ENCODE measurements at places on chromosomes 12 and 14.

DNA sequence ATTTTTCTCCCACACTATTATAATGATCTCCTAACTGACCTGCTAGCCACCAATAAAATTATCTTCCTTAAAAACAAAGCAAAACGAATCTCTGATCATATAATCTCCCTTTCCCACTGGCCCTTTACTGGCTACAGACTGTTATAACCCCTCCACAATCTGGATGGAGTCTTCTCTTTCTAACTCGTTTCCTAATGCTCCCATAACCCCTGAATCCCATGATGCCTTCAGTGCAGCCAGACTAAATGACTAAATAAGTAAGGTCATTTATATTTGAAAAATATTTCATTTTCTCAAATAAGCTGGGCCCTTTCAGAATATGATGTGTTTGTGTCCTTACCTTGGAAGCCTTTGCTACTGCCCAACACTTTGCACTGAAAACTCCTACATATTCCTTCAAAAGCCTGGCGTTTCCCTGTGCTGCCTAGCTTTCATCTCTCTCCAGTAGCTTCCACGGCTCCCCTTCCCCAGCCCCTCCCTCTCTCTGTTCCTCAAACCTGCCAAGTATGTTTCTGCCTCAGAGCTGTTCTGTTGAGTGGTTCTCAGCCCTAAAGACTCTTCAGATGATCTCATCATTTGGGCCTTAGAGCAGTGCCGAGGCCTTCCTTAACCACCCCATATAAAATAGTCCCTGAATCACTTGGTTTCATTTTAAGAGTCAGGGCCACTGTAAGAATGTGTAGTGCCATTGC lies 91.7 kb downstream of the MYRFL start:
- no peak for DNase-seq

DNA sequence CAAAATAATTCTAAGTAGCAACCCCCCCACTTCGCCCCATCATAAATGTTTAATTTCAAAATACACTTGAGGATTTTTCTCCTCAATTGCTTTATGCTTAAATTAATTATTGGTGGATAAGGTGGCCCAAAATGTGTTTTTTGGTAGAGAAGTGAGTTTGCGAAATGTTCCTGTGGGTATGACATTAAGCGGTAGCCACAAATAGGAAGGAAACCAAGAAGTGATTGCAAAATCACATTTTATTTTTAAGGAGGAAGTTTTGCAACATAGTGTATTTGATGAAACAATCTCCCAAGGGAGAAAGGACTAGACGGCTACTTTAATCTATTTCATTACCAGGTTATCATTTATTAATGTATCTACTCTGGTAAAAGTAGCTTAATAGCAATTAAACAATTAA lies 25.5 kb downstream of the SLC25A3 start:
- DNase-seq: no peak

DNA sequence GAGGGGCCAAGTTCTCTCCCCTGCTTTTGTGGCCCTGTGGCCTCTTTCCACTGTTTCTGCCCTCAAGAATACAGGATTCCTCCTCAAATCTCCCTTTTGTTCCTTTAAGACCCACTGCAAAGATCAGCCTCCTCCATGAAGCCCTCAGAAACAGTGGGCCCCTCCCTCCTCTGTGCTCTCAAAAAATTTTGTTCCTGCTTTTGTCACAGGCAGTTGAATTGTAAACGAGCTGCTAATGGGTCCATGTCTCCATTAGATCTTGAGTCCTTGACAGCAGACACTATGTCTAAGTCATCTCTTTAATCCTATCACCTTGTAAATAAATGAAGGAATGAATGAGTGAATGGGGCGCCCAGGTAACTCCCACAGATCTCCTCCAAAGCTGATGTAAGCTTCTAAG lies 175.2 kb downstream of the ESRRB start:
- no peak for DNase-seq

DNA sequence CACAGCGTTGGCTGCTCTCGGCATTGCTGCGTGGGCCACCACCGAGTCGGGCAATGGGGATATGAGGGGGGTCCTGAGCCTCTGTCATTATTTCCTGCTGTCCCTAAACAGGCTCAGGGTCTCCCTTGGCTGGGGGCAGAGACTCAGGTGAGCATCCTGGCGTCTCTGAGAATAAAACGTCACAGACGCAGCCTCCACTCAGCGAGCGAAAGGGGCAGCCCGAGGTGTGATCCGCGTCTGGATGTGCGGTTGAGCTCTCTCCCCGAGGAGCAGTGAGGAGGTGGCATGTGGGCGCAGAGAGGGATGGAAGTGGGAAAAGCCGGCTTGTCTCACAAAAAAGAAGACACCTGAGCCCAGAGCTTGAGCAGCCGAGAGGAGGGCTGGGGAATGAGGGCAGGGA lies 62.6 kb downstream of the GALNT9 start:
- DNase-seq: no peak

DNA sequence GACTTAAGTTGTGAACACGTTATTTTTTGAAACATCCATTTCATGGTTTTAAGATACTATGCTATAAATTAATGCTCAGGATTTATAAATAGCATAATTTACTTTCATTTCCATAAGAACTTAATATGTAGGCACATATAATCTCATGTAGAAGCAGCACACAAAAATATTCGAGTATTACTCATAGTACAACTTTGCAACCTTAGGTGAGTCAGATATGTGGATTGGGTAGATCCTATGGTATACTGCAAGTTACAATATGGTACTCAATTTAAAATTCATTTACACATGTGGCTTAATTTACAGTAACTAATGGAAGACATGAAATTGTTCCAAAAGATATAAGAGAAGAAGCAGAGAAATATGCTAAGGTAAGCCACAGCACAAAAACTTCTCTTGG lies 26.0 kb downstream of the PSMA3 start:
- no peak for DNase-seq

DNA sequence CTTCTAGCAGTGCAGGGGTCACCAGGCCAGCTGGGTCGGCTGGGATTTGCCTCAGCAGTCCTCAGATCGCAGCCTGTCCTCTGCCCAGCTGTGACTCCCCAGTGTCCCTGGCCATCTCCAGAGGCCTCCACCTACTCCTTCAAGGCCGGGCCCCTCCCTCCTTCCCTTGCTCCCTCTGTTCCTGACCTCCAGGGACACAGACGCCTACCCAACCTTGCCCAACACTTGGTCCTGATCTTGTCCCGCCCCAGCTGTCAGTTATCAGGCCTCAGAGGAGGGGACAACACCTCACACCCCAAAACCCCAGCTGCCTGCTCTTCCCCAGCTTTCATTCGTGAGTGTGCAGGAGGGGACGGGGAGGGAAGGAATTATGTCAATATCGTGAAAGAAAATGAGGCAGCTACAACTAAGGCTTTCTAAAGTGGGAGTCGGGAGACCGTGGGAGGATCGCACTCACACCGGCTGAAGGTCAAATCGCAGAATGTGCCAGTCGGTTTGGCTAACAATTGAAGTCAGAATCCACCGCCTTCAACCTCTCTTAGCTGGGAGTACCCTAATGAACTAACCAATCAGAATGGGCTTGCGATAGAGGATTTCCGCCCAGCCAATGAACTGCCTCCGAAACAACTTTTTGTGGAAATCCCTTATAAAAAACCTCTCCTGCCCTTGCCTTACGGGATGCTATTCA lies 9.4 kb upstream of the PLBD2 start:
- no peak for DNase-seq

DNA sequence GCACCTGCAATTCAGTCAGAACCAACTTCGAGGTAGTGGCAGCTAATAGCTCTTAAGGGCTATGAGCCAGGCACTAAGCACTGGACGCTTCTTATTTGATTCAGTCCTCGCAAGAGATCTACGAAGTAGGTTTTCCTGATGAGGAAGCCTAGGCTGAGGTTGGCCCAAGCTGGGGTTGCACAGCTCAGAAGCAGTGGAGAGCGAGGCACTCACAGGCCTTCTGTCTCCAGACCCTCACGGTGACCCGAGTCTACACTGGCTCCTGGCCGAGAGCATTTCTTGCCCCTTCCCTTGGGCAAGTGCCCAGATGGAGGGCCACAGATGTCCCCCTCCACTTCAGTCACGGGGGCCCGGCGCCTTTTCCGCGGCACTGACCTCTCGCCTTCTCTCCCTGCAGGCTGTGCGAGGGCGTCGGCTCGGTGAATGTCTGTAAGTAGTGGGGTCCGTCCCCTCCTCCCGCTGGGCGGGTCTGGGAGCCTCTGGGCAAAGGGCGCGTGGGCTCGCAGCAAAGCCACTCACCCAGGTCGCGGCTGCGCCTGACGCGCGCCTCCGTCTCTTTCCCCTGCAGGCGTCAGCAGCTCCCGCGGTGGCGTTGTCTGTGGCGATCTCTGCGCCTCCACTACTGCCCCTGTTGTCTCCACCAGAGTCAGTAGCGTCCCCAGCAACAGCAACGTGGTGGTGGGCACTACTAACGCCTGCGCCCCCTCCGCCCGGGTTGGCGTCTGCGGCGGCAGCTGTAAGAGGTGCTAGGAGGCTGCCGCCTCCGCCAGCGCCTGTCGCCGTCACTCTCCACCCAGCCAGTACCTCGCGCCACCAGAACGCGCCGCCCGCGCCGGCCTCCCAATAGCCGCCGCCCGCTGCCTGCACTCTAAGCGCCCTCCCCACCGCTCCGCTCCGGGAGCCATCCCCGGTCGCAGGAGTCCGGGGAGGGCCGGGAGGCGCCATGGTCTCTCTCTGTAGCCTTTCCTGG lies 13.1 kb downstream of the KRT83 start:
- peak; percentile 14 for DNase-seq

GRCh38 chr14:31457665-31458659 lies 656 bp upstream of the DTD2 start:
- no peak for DNase-seq

GRCh38 chr14:64830961-64831360 lies 48.7 kb downstream of the SPTB start:
- no peak for DNase-seq

DNA sequence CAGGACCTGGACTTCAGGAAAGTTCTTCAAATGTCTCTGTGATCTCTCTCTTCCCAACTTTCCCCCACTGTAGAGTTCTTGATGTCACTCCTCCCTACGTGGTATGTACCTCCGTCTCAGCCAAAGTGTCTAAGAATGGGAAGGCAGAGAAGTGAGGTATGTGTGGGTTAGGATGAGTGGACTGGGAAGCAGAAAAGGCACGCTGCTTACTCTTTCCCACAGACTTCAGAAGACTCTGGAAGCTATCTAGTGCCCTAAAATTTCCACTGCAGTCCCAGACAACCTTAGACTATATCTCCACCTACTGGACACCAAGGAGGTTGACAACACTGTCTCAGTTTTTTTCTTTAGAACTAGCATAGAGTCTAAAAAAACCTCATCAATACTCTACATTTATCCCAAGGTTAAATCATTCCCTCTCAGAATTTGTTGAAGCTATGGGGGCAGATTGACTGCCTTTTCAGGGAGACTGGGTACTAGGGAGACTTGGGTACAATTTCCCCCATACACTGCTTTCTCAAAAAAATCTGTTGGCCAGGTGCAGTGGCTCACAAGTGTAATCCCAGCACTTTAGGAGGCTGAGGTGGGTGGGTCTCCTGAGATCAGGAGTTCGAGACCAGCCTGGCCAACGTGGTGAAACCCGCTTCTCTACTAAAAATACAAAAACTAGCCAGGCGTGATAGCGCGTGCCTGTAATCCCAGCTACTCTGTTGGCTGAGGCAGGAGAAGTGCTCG lies 20.6 kb upstream of the ITGA5 start:
- no peak for DNase-seq

DNA sequence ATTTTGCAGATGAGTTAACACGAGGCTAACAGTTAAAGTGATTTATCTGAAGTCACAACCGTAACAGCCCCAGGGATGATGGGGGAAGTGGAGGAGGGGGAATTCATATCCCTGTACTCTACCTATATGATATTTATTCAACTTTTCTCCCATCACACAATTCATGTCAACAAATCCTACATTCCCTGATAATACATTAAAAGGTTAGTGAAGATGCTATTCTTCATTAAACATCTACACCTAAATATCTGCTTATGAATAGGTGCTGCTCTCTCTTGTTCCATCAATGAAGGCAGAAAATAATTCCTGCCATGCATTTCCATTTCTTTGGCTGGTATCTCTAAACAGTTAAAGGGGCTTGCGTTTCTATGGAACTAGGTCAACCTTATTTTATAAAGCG lies 6.8 kb downstream of the YBX3 start:
- DNase-seq: no peak

DNA sequence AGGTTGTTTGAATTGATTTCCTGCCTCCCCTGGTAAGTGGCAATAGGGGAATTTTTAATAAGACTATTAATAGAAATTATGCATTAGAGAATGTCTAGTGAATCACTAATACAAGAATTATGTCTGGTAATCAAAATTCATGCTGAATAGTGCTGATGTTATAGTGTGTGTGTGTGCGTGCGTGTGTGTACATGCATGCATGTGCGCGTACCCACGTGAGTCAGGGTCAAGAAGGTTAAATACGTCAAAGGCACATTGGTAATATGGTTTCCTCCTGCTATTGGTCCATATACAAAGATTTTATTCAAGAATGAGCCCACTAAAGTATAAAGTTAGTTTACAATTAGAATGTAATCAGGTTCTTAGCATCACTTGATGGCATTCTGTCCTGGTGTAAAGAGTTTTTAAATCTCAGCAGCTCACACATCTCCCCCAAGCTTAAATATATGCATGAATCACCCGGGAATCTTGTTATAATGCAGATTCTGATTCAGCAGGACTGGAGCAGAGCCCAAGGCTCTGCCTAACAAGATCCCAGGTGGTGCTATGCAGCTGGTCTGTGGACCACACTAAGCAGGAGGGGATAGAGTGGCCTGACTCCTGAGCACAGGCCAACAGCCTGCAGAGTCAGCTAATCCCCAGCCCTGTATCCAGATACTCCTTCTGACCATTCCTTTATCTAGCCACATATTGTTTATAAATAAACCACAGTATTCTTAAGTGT lies 43.9 kb downstream of the TTC9 start:
- no peak for DNase-seq

GRCh38 chr12:14207905-14208551 lies 157.5 kb upstream of the ATF7IP start:
- no peak for DNase-seq

DNA sequence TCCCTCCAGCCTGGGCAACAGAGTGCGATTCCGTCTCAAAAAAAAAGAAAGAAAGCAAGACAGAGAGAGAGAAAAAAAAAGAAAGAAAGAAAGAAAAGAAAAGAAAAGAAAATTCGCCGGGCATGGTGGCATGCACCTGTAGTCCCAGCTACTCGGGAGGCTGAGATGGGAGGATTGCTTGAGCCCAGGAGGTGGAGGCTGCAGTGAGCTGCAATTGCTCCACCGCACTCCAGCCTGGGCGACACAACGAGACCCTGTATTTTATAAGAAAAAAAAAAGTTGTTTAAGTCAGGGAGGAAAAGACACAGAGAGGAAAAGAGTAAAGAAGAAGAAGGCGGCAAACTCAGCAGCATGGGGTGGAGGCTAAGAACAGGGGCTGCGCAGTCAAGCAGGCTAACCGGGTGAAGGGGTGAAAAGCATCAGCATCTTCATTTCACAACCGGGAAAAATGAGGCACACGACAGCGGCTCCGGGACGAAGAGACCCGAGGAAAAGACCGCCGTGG lies 557 bp upstream of the FICD start:
- no peak for DNase-seq

- DNase-seq: no peak
These were observed 120.9 kb downstream of the SLC8A3 start for GRCh38 chr14:70067810-70068209.

All from NCI-H1930 (cell line).